ENCODE measurements at places on chromosomes 11 and 22.
A peak's percentile ranks its signal among the peaks of the same experiment; 100 is the strongest.

GRCh38 chr11:13343931-13344717, 66.5 kb downstream of the BMAL1 start:
- DNase-seq, result peak; percentile 88

DNA sequence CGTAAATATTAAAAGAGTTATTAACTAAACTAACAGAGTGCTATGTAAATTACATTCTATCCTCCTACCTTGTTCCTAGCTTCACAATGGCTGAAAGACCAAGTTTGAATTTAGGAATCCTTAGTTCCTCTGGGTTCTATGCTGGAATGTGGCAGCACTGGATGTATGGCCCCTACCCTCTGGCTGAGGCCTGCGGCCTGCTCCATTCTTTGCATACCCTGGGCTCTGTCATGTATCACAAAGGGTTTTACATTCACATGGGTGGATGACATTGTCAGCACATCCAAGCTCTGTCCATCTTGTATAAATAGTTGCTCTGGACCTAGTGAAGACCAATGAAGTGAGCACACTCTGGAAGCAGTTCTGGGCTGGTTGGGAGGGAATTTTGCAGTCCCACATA, 54.5 kb downstream of the AASDHPPT start:
- no peak for DNase-seq

DNA sequence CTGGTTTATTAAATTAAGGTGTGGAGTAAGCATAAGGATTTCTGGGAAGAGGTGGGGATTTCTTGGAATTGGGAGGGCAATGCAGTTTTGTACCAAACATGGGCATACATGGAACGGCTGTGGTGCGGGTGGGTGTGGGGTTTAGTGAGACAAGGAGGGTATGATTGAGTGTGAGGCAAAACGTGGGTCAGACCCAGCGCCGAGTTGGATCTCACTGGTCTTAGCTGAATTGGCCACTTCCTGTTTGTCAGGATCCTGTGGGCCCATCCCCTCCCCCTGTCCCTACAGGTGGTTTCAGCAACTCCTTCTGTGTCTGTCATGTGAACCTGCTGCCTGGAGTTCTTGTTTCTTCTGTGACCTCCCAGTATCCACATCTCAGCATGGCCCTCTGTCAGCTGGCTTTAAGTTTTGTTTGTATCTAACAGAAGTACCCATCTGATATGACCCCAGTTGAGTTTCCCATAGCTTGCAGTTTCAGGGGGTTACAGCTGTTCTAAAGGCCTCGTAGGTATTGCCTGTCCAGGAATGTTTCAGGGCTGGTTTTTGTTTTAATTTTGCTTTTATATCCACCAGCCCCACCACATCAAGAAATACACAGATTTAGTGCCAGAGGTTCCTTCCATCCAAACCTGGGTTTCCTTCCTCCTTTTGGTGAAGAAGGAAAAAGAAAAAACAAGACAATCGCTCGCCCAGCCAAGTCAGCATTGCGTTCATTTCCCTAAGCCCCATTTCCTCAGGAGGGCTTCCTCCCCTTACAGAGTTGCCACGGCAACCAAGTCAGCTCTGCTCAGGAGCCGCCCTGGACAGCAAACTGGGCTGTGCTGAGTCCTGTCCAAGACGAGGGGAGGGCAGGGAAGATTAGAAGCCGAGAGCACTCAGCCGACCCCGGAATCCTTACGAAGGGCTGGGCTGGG, 6.0 kb downstream of the APOL1 start:
- DNase-seq, result peak; percentile 31

GRCh38 chr11:13448876-13449275, 14.1 kb downstream of the BTBD10 start:
- DNase-seq, result no peak

DNA sequence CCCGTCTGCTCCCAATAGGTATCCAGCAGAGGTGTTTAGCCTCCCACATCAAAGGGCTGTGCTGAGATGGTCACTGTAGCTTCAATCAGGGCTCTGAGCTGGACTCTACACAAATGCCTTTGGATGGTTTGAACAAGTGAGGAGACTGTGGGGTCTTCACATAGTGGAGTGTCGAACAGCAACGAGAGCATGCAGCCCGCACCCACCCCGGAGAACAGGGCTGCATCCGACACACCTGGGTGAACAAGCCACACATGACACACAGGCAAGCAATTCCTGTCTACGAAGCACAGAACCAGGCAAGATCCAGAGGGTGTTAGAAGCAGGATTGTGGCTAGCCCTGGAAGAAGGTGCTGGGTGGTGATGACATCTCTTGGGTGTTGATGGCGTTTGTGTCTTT, 58.0 kb upstream of the FGF3 start:
- no peak for DNase-seq

DNA sequence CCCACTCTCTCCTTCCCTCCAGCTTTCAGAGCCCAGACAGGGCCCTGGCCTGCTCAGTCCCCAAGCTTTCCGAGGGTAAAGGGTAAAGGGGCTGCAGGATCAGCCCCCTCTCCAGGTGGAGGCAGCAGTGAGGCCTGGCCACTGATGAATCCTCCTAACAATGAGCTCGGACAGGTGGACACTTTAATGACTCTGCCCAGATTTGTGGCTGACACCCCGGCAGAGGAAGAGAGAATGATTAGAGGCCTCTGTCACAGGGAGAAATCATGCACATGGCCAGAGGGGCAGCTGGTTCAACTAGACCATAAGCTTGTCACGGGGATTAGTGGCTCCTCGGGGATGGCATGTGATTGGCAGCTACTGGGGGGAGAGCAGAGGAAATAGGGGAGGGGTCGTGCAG, 587.5 kb upstream of the B3GAT1 start:
- no peak for DNase-seq

GRCh38 chr22:36885474-36885873, 24.7 kb downstream of the NCF4 start:
- DNase-seq, result no peak

- DNase-seq, result no peak
Measured at GRCh38 chr11:126319374-126319740, 15.5 kb downstream of the DCPS start.

GRCh38 chr11:71543866-71544265, 4.4 kb upstream of the KRTAP5-9 start:
- DNase-seq, result no peak

DNA sequence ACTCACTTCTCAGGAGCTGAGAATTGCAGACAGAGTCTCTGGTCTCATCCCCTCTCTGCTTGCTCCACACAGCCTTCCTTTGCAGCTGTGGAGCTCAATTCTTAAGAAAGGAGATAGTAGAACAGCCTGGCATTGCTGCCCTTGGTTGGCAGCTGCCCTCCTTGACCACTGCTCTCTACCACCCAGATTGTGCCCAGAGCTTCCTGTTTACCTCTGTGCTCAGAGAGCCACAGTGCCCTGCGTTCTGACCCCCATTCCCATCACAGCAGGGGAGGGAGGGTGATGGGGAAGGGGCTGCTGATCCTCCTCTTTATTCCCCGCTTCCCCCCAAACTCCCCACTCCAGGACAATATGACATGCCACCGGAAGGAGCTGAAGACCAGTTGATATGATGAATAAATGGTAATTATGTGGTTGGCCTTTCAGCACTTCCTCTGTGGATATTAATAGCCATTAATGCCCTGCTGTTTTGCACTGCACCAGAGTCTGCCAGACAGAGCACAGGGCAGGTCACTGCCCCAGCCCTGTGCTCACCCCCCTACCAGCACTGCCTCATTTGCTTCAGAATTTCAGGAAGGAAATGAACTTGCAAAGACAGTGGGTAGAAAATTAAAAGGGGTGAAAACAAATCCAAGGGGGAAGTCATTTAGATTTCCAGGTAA, 426.8 kb upstream of the CADM1 start:
- no peak for DNase-seq

DNA sequence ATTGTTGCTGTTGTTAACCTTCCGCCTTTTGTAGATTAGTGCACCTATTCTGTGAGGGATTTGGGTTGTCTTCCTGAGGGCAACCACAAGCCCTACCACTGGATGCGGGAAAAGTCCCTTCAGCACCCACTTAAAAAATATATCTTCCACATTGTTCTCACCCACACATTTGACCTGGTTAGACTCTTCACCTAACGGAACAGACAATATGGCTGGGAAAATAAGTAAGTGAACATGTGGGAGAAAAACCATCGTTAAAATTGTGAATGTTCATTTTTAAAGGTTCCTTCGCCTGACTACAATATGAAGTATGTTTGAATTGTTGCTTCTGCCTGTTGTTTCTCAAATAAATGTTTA, 72.0 kb upstream of the MPEG1 start:
- DNase-seq, result no peak

- DNase-seq, result no peak
Measured at GRCh38 chr11:122882189-122882856, at the start of gene JHY. TSS of gene JHY (plus strand) at chr11:122882759. CDS start at chr11:122885850, 3,091 bp downstream.

GRCh38 chr11:99601179-99601578, 580.4 kb downstream of the CNTN5 start:
- no peak for DNase-seq

GRCh38 chr11:30861064-30861463, 274.9 kb upstream of the MPPED2 start:
- no peak for DNase-seq

- DNase-seq, result peak; percentile 69
Measured at GRCh38 chr11:18492888-18493287, 33.9 kb downstream of the TSG101 start.

- DNase-seq, result no peak
Measured at GRCh38 chr11:8321876-8322275, 58.2 kb upstream of the LMO1 start.

- no peak for DNase-seq
Measured at GRCh38 chr11:102809971-102810370, 12.0 kb upstream of the MMP1 start.

DNA sequence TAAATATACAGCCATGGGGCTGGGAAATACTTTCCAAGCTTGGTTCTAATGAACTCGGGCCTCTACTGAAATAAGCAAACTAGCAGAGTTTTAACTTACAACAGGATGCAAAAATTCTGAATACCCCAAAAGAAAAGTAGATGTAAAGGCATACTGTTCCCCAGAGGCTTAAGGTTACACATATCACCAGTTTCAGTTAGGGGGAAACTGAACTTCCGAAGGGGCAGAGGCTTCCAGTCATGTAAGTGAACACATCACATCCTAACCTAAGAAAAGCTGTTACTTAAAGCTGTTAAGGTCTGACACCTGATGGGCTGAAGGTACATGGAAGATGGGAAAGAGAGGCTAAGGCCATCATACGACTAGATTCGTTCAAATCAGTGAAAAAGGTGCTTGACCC, 2.3 kb downstream of the GAB2 start:
- no peak for DNase-seq

GRCh38 chr11:13229136-13229535, 48.5 kb upstream of the BMAL1 start:
- no peak for DNase-seq
